ENCODE measurements at places on chromosomes 12 and 14.

GRCh38 chr12:66589095-66589494 lies 89.8 kb downstream of the GRIP1 start:
- DNase-seq = no peak

DNA sequence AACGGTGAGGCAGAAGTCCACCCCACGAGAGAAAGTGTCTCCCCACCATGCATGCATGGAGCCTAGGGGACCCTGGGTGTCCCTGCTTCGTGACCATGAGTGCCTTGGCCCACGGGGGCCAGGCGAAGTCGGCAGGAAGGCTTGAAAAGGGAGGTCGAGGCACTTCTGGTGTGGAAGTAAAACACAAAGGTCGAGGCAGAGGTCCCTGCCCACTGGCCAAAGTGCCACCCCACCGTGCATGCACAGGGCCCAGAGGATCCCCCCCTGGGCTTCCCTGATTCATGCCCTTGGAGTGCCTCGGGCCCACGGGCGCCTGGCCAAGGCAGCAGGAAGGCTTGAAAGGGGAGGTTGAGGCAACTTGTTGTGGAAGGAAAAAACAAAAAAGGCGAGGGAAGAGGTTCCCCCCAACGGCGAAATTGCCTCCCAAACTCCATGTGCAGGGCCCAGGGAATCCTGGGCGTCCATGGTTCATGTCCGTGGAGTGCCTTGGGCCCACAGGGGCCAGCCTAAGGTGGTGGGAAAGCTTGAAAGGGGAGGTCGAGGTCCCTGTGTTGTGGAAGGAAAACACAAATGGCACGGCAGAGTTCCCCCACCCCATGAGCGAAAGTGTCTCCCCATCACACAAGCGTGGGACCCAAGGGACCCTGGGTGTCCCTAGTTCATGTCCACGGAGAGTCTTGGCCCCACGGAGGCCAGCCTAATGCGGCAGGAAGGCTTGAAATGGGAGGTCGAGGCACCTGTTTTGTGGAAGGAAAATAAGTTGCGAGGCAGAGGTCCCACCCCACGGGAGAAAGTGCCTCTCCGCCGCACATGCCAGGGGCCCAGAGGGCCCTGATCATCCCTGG lies 372.1 kb downstream of the ALG10 start:
- DNase-seq = no peak

DNA sequence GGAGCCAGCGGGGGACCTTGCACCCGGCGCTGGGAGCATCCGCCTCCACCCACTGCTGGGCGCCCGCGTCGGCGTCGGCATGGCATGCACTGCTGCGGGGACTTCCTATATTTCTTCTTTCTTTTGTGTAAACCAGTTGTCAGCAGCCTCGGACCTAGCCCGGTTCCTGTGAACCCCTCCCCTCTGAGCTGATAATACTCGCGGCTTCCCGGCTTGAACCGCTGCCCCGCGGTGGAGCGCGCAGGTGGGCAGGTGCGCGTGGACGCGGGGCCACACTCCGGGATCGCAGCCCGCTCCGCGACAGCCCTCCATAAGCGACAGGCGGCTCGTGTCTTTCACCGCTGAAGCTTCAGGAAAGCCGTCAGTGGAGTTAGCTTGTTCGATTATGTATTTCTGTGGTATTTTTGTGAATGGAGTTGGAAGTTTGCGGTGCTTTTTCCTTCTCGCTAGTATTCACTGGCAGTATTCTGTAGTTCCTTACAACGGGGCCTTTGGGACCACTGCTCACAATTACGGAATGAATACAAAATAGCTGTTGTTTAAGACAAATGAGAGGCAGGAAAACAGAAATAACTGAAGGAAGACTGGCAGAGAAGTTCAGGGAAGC lies 870 bp downstream of the BMAL2 start:
- DNase-seq = no peak

- no peak for DNase-seq
These were observed 4.9 kb downstream of the VAMP1 start for GRCh38 chr12:6465467-6466183.

DNA sequence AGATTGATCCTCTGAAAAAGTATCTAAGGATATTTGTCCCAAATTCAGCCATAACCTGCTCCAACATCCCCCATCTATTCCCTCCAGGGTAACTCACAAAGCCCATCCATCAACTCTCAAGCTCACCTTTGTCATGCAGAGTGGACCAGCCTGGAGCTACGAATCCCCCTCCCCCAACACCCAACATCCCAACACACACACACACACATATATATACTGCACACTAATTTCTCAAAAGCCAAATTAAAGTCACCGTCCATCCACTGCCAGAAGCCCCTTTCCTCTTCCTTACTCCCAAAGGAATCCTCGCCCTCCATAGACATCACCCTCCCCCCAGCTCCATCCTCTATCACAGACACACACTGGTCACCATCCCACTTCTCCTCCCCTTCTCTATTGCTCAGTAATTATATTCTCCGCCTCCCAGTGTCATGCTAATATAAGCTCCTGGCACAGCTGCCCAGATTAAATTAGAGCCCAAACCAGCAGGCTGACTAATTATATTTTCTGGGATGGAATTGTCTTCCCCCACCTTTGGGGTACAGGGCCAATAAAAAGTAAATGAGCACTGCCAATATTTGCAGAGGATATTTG lies 13.5 kb upstream of the TESPA1 start:
- DNase-seq = no peak

All from GOT3 (cell line).